ENCODE measurements at places on chromosomes 2 and 18.

GRCh38 chr18:58915006-58915799 lies 50.5 kb downstream of the ZNF532 start:
- no peak for DNase-seq

- DNase-seq = no peak
Measured at GRCh38 chr2:24490181-24490689, 819 bp upstream of the NCOA1 start.

DNA sequence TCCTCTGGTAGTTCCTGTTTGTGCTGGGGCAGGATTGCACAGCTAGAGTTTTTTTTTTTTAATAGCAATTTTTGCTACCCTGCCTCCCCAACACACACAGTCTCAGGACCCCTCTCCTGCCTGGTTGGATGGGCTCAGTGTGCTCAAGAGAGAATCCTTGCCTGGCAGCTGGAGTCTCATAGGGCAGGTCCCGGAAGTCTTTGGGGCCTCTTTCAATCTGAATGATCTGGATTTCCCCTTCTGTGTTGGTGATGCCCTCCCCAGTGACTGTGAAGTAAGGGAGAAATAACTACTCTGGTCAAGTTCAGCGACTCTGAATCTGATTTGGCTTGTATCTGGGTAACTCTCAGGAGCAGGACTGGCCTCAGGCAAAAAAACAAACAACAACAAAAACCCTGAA lies 220.6 kb upstream of the LRRTM1 start:
- DNase-seq = no peak

- no peak for DNase-seq
Measured at GRCh38 chr2:147824620-147825019, 20.2 kb upstream of the ACVR2A start.

DNA sequence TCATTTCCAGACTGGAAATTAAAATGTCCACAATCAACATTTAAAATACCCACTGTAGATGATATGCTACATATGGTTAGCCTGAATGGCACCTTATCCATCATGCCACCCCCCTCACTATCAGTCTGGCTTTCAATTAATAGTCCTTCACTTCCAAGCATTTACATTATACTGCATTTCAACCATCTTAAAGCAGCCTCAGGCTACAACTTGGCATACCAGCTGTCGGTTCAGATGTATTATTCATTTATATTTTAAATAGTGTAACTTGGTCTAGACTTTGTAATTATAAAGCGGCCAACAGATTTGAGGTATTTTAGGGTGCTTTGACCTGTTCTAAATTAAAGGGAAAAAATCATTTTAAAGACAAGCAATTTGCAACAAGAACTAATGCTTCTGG lies 2.6 kb downstream of the GCG start:
- DNase-seq = no peak

DNA sequence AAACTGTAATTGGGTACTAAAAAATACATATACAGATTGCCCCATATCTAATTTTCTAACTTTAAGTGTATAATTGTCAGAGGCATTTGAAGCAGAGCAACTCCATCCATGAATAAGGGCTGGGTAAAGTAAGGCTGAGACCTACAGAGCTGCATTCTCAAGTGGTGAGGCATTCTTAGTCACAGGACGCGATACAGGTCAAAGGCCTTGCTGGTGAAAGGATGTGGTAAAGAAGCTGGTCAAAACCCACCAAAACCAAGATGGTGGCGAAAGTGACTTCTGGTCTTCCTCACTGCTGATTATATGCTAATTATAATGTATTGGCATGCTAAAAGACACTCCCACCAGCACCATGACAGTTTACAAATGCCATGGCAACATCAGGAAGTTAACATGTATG lies 50.0 kb downstream of the SLC8A1 start:
- peak; percentile 20 for DNase-seq

DNA sequence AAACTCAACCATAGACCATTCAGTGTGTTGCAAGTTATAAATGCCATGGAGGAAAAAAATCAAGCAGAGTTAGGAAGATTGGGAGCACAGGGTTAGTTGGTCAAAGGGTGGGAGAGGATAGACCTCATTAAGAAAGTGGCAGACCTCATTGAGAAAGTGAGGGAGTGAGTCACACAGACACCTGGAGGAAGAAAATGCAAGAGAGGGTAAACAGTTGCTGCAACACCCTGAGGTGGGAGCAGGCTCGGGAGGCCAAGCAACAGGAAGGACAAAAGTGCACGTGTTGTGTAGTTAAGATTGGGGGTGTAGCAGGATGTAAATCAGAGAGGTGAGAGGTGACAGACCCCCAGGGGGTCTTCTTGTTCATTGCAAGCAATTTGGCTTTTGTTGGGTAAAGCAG lies 6.4 kb downstream of the IL1RL1 start:
- no peak for DNase-seq

GRCh38 chr2:131112529-131112928 lies 7.4 kb downstream of the PLEKHB2 start:
- no peak for DNase-seq

GRCh38 chr2:134578316-134578715 lies 140.5 kb downstream of the TMEM163 start:
- no peak for DNase-seq

DNA sequence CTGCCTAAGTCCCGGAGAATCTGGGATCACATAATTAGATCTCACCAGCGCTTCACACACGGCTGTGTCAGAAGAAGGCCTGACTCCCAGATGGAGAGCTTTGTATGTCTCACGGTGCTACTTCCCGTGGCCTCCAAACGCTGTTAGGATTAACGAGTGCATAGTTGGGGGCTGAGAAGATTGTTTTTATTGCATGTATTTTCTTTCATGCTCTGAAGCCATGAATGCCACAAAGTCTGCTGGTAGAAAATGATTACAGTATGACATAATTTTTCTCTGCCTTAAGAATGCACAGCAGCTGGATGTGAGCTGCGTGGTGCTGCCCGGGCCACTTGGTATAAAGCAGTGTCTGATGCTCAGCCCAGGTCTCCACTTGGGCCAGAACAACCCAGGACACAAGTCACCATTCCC lies 166.5 kb downstream of the SEPTIN10 start:
- DNase-seq = peak; percentile 86

GRCh38 chr2:195428673-195429072 lies 228.4 kb upstream of the SLC39A10 start:
- no peak for DNase-seq

DNA sequence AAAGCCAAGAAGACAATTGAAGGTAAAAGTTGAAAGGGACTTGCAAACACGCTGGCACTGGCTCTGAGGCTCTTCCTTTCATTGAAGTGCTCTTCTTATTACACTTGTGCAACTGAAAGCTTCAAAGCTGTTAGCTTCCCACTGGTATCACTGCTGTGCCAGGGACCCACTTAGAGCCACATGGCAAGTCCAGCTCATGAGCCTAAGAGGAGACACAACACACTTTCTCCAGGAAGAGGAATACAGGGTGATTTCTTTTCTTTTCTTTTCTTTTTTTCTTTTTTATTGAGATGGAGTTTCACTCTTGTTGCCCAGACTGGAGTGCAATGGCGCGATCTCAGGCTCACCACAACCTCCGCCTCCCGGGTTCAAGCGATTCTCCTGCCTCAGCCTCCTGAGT lies 218.2 kb downstream of the ATAD2B start:
- no peak for DNase-seq

DNA sequence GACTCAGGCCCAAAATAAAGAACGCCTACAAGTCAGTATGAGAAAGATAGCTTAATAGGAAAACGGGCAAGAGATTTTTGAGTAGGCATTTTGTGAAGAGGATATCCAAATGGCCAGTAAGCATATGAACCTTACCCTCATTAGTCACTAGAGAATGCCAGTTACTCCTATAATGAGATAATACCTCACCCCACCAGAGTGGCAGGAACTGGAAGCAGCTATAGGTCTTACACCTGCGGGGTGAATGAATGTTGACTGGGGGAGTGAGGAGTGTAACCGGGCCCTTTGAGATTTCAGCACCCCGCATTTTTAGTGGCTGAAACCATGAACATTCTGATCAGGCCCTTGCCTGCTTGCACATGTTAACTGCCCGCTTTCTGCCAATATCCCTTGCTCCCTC lies 7.5 kb upstream of the PTPN2 start:
- DNase-seq = no peak

GRCh38 chr2:110828330-110828729 lies 96.0 kb downstream of the ACOXL start:
- DNase-seq = no peak

DNA sequence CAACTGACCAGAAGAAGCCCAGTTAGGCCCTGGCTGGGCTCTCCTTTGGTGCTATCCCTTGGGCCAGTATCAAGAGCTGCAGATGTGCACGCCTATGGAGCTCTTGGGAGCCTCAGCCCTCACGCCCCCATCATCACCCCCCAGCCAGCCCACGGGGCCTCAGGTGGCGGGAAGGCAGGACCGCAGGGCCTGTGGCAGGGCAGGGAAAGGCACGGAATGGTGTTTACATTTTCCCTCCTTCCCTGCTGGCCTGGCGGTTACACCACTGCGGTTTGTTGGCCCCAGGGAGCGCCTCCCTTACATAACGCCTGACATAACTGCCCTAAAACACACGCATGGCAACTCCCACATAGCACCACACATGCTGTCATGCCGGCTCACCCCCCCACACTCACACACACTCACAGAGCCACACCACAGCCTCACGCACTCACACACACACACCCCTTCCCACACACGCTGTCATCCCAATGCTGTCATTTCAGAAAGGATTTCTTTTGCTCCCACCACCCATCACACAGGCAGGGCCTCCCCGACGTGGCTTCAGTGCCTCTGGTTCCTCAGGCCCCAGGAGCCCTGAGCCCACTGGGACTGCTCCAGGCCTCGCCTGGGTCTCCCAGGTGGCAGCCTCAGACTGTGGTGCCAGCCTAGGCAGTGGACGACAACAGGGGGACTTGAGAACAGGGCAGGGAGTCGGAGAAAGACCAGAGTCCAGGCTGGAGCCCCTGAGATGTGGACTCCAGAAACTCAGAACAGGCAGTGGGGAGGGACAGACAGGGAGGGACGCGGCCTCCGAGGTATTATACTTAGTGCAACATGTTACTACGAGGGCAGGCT lies 15.7 kb downstream of the ZFP36L2 start:
- DNase-seq = peak; percentile 88

GRCh38 chr18:48954886-48955819 lies 4.4 kb upstream of the SMAD7 start:
- no peak for DNase-seq

- no peak for DNase-seq
Measured at GRCh38 chr2:171923206-171923605, 945 bp downstream of the HAT1 start.

GRCh38 chr2:171407030-171407675 lies 26.6 kb downstream of the METTL8 start:
- DNase-seq = no peak

GRCh38 chr18:63126134-63127069 lies 193.2 kb downstream of the BCL2 start:
- DNase-seq = no peak

GRCh38 chr2:186883666-186884065 lies 34.7 kb upstream of the ZSWIM2 start:
- no peak for DNase-seq

GRCh38 chr18:59484131-59484530 lies 125.1 kb upstream of the LMAN1 start:
- no peak for DNase-seq

DNA sequence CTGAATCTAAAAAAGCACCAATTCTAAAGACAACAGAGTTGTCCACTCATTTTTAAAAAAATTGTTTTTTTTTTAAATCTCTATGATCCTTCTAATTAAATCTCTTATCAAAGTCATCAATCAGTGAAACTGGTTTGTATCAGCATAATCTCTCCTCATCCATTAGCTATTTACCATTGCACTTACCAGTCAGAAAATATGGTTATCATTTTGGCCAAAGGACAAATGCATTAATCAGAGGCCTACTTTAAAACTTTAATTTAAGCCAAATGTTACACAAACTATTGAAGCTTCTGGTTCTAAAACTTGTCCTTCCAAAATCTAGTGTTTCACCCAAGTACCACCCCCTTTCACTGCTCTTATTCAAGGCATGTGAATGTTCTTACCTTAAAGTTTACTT lies 3.8 kb downstream of the C18orf32 start:
- no peak for DNase-seq

GRCh38 chr2:47626664-47627063 lies 156.3 kb upstream of the MSH6 start:
- DNase-seq = no peak

DNA sequence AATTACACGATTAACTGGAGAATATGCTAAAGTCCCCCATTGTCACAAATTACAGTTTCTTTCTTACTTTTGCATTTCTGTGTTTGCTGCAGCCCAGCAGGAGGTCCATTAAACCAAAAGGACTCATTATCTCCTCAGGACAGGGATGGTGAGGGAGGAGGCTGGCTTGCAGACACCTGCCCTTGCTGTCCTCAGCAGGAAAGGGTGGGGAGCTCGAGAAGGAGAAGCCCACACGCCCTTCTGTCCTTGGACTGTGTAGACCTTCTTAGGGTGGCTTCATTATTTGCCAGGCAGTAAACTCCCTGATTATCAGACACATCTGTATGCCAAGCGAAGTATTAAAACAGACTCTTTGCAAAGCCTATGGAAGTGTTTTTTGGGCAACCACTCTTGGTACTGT lies 196.0 kb downstream of the LDLRAD4 start:
- no peak for DNase-seq

GRCh38 chr2:10523406-10524189 lies 75.5 kb upstream of the ODC1 start:
- DNase-seq = no peak

DNA sequence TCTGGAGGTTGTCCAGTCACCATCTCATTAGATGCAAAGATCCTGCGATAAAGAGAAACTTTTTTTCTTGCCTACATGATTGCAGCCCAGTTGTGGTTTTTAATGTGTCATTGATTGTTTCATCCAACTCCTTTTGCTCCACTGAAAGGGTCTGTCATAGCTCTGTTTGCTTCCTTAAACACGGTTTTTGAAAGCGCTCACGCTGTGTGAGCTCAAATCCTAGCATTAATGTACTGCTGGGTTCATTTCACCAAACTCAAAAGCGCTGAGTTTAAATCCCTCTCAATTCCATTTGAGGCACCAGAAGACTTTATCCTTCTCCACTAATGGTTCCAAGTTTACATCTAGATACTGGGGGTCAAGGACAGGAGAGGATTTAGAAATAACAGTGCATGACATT lies 53.6 kb downstream of the CDK15 start:
- no peak for DNase-seq

- no peak for DNase-seq
Measured at GRCh38 chr18:79531926-79532312, 136.2 kb downstream of the NFATC1 start.

DNA sequence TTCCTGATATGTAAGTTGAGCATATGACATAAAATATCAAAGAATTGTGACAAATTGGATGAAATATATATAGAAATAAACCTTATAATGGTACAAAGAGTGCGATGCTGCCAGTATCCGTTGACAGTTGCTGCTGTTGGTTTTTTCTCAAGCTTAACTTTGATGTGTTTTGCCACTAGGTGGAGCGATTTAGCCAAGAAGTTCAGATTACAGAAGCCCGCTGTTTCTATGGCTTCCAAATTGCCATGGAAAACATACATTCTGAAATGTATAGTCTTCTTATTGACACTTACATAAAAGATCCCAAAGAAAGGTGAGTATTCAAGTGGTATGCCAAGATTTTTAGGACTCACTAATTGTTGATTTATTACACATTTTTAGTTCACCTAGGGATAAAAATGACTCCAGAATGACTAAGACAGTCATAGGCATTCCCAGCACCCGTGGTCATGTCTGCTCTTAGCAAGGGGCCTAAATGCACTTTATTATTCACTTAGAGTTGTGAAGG lies 2.1 kb downstream of the RRM2 start:
- DNase-seq = peak; percentile 43

Measured in AG09319 (cell line).